Thymus (tissue), 14 donors: ENCODE measurements at places on chromosomes 1 and 21. TPM values are rescaled to one million over a fixed set of nuclear protein-coding genes. Genes with fewer than 3 reads are reported as not detected.

HAO2 gene
- 5.8 TPM for total RNA-seq

DNA sequence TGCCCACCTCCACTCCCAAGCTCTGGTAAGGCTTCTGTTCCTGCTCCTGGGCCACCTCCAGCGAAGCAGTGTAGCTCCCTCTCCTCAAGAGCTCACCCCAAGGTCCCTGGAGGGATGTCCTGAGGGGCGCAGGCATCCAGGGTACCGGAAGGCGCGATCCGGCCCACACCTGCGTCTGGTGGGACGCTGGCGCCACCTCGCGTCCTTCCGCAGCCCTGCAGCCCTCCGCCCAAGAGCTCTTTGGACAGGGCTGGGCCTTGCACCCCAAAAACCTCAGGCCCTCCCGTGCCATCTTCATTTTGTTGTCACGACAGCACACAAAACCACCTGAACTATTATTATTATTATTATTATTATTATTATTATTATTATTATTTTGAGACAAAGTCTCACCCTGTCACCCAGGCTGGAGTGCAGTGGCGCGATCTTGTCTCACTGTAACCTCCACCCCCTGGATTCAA, 49.2 kb upstream of the PAX7 start:
- H3K27ac ChIP-seq = no peak overlapping the region
- no peaks in the 10 kb centered on the region for H3K36me3 ChIP-seq
- H3K4me1 ChIP-seq = no peaks in the 10 kb centered on the region
- no peaks in the 10 kb centered on the region for H3K27me3 ChIP-seq

GSTM1 gene
- 12.9 TPM for total RNA-seq

DNA sequence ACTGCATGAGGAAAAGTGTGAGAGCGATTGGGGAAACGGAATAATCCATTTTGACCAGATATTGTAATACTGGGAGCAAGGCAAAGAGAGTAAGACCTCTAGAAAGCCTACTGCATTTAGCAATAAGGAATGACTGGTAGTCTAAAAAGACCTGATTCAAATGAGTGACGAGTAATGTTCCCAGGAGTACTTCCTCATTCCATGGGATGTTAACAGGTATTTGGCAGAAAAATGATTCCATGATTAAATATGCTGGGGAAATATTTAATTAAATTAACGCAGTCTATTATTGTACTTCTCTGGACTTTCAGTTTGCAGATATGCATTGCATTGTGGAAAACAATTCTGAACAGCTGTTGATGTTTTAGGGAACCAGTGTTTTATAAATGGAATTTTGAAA, 105.5 kb downstream of the RPE65 start:
- H3K36me3 ChIP-seq = no peaks in the 10 kb centered on the region
- DNase-seq = no peak
- no peak overlapping the region for H3K4me3 ChIP-seq
- H3K27me3 ChIP-seq = no peaks in the 10 kb centered on the region
- H3K27ac ChIP-seq = no peak overlapping the region

DNA sequence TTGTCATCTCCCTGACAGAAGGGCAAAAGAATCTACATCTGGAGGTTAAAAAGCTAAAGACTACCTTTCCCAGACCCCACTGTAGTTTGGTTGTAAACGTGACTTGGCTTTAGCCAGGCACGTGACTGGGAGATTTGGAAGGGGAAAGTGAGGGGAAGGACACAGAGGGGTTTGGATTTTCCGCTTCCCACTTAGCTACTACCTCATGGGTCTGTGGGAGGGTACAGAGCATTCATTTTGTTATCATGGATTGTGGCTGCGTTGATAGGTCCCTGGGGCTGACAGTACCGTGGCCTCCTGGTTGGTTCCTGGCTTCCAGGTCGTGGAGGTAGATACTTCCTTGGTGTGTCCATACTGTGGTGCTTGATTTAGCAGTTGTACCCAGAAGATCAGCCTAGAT, 2.6 kb downstream of the CHD1L start:
- no peaks in the 10 kb centered on the region for H3K27me3 ChIP-seq
- H3K4me3 ChIP-seq = no peak overlapping the region
- H3K27ac ChIP-seq = no peak overlapping the region
- no peaks in the 10 kb centered on the region for H3K36me3 ChIP-seq
- H3K4me1 ChIP-seq = peaks cover 11% of the 10 kb centered on the region

DNA sequence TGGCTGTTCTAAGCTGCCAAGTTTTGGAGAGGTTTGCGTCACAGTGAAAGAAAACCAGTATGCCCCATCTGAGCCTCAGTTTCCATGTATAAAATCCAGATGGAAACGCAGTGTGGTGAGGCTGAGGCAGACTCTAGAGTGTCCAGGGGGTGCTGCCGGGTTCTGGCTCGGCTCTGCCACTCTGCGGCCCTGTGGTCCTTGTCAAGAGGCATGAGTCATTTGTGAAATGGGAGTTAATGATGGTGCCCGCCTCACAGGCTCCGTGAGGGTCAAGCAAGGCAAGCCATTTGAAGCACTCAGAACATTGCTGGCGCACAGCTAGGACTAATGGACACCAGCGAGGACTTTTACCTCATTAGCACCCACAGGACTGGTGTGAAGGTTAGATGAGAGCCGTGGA, 214.3 kb downstream of the PTPRU start:
- no peak for DNase-seq
- H3K27ac ChIP-seq = no peak overlapping the region
- no peaks in the 10 kb centered on the region for H3K27me3 ChIP-seq

GRCh38 chr1:94056171-94056570, 64.8 kb downstream of the ABCA4 start:
- H3K27ac ChIP-seq = no peak overlapping the region
- no peak overlapping the region for H3K4me3 ChIP-seq
- DNase-seq = no peak
- H3K27me3 ChIP-seq = peaks cover 2% of the 10 kb centered on the region

- no peaks in the 10 kb centered on the region for H3K36me3 ChIP-seq
- H3K4me3 ChIP-seq = no peak overlapping the region
- no peaks in the 10 kb centered on the region for H3K27me3 ChIP-seq
- no peak overlapping the region for H3K27ac ChIP-seq
- no peaks in the 10 kb centered on the region for H3K4me1 ChIP-seq
These were observed 4.9 kb downstream of the MNDA start for GRCh38 chr1:158836038-158836437.

DNA sequence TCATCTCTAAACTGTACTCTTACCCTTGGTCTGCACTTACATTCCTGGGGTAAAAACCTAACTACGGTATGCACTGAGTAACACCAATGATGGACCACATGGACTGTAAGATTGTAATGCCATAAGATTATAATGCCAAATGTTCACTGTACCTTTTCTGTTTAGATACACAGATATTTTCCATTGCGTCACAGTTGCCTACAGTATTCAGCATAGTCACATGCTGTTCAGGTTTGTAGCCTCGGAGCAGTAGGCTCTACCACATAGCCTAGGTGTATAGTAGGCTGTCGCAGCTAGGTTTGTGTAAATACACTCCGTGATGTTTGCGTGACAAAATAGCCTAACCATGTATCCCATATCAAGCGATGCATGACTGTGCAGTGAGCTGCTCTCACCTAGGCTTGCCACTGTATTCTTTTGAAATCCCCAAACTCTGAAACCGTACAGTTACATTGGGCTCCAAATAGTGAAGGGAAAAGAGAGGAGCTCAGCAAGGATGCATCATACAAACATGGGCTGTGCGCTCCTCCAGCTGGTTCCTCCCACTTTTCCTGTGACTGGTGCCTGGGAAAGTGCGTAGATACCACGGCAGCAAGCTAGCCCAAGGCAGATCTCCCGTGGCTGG, 35.2 kb downstream of the CFAP57 start:
- no peak overlapping the region for H3K27ac ChIP-seq
- H3K27me3 ChIP-seq = no peaks in the 10 kb centered on the region
- no peaks in the 10 kb centered on the region for H3K4me1 ChIP-seq
- no peak overlapping the region for H3K4me3 ChIP-seq
- DNase-seq = no peak
- H3K36me3 ChIP-seq = no peaks in the 10 kb centered on the region

TBX19 gene
- 0.76 TPM for total RNA-seq
